ENCODE measurements at places on chromosomes 16 and 17. TPM values are rescaled to one million over a fixed set of nuclear protein-coding genes. Genes with fewer than 3 reads are reported as not detected.

DNA sequence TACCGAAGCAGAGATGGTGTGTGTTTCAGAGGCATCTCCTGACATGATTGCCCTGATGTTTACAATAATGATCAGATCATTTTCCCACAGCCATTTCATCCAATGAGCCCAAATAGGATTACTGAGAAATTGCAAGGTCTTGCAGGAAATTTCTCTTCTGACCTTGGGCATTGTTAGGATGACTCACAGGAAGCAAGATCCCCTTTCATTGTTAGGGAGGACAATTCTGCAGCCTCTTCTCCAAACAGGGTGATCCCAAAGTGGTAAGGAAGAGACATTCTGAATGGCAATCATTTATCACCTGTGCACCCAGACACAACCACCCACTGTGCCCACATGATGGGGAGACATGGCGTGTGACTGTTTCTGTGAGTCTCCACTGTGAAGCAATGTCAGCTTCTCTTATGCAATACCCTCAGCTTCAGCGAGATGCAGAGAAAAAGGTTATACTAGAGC lies 306.7 kb upstream of the XYLT1 start:
- DNase-seq, result no peak

CD300LF gene
- total RNA-seq, result not detected

- no peak for DNase-seq
These were observed 17.4 kb downstream of the MAP2K3 start for GRCh38 chr17:21301593-21302550.

GRCh38 chr17:81253358-81254131 lies 14.4 kb downstream of the NDUFAF8 start:
- DNase-seq, result no peak

KRTAP9-2 gene
- total RNA-seq, result not detected

MAPT gene
- not detected for total RNA-seq

ARRB2 gene
- total RNA-seq, result 9.0 TPM

NPIPB6 gene
- total RNA-seq, result not detected

PIMREG gene
- 94.6 TPM for total RNA-seq

DNA sequence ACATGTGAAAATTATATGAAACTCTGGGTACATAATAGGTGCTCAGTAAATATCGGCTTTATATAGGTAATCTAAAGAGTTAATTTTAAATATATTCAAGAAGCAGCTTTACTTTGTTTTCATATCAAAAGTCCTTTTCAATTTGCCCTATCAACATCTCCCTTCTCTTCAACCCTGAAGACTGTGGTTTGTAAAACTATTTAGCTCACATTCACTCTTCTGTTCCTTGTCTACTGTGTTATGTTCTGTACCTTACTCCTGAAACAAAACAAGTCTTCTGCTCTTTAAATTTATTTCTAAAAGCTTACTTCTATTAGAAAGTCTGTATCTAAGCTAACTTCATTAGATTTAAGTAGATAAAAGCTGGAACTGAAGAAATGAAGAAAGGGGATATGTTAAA lies 301.7 kb upstream of the PMFBP1 start:
- no peak for DNase-seq

DNA sequence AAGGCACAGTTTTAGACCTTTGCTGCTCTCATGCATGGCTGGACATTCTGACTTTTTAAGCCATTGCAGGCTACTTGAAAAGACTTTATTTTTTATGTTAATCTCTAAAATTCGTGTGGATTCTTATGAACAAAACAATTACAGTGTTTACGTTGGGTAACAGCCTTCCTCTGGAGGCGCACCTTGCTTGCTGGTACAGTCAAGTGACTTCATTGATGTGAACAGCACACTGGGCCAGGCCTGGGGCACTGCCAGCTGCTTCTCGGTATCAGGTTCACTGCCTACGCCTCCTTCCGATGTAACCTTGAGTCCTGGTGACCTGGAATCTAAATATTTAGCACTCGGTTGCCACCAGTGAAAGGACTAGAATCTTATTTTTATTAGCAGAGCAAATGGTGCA lies 27.8 kb downstream of the MARCHF10 start:
- no peak for DNase-seq

FBXO31 gene
- 24.3 TPM for total RNA-seq

- no peak for DNase-seq
These were observed 2.2 kb downstream of the SP2 start for GRCh38 chr17:47898241-47898640.

DNA sequence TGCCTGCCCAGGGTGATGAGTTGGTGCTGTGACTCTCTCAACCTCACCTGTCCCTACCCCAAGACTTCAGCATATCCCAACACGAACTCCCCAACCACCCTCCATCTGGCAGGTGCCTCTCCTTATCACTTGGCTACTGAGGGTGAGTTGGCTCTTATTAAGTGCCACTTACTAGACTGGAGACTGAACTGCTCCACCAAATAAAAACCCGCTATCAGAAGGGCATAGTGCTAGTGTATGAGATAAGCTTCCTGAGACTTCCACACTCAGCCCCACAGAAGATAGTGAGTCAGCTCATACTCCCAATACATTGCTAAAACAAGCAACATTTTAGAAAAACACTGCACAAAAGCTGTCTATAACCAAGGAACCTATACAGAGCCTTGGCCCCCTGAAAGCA lies 16.0 kb upstream of the CCL18 start:
- DNase-seq, result no peak

- DNase-seq, result no peak
These were observed 22.4 kb downstream of the PLD6 start for GRCh38 chr17:17183744-17184143.

PLLP gene
- total RNA-seq, result not detected

- no peak for DNase-seq
These were observed 84.0 kb upstream of the NOL11 start for GRCh38 chr17:67633751-67634211.

DNA sequence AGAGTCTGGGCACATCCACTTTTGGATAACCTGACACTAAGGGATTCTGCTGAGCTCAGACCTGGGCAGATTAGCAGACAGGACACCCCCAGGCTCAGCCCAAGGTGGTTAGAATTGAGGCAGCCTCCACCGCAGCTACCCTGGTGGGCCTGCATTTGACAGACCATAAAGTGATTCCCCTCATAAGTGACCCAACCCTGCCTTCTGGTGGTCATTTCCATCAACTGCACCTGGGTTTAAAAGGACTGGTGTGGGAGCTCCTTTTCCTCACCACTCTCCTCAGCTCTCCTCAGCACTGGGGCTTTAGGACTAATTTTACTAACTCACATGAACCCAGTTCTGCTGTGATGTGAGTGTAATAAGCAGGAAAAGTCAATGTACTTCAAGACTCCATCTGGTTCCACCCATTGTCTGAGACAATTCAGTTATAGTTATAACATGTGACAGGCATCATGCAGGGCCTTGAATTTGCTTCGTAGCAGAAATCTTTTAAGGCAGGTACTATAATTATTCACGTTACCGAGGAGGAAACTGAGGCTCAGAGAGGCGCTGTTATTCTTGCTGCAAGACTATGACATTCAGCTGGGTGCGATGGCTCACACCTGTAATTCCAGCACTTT lies 42.5 kb downstream of the MYH3 start:
- DNase-seq, result peak; percentile 67

DNA sequence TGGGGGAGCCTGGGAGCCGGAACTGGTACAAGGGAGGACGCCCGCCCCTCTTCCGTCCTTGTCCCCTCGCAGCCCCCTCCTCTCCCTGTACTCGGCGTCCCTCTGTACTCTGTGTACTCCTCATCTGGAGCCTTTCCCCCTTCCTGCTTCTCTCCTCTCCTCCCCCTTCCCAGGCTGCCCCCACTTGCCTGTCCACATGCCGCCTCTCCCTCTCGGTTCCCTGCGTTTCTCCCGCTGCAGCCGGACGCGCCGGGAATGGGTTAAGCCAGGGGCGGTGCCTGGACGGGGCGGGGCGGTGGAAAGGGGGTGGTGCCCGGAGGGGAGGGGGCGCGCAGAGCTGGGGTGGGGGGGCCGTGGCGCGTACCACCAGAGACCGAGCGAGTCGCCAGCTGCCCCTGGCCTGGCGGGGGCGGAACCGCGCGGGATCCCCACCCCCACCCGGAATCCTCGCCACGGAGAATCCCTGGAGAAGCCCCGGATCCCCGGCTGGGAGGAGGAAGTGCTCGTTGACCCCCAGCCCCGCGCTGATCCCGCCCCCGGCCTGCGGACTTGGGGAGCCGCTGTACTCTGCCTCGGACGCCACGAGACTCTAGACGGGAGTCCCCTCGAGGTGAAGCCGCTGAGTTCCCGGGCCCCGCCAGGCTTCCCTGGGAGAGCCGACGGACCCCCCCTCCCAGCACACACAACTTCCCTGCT lies 22.6 kb downstream of the GJD3 start:
- DNase-seq, result peak; percentile 63

TMEM132E gene
- total RNA-seq, result not detected

DNA sequence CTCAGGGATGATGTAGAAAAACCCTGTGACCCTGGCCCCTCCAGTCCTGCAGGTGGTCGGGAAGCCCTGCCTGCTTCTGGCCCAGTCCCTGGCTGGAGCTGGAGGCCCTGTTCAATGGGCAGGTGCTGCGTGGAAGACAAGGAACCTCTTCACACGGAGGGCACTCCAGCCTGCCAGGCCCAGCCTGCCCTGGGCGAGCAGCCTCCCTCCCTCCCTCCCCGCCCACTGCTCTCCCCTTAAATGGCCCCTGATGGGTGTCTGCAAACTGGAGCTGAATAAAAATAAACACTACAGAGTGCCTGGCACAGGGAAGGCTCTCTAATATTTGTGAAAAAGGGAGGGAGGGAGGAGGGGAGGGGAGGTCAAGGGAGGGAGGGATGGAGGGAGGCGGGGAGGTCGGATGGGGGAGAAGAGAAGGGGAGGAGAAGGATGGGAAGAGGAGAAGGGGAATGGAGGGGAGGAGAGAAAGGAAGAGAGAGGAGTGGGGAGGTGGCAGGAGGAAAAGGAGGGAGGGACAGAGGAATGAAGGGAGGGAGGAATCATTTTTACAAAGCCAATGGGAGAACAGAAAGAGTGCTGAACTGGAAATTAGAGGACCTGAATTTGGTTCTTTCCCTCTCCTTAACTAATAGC lies 222.8 kb upstream of the TNRC6C start:
- DNase-seq, result no peak

TEX19 gene
- 0.06 TPM for total RNA-seq

- no peak for DNase-seq
These were observed 738.8 kb downstream of the WWOX start for GRCh38 chr16:78838276-78838675.

DNA sequence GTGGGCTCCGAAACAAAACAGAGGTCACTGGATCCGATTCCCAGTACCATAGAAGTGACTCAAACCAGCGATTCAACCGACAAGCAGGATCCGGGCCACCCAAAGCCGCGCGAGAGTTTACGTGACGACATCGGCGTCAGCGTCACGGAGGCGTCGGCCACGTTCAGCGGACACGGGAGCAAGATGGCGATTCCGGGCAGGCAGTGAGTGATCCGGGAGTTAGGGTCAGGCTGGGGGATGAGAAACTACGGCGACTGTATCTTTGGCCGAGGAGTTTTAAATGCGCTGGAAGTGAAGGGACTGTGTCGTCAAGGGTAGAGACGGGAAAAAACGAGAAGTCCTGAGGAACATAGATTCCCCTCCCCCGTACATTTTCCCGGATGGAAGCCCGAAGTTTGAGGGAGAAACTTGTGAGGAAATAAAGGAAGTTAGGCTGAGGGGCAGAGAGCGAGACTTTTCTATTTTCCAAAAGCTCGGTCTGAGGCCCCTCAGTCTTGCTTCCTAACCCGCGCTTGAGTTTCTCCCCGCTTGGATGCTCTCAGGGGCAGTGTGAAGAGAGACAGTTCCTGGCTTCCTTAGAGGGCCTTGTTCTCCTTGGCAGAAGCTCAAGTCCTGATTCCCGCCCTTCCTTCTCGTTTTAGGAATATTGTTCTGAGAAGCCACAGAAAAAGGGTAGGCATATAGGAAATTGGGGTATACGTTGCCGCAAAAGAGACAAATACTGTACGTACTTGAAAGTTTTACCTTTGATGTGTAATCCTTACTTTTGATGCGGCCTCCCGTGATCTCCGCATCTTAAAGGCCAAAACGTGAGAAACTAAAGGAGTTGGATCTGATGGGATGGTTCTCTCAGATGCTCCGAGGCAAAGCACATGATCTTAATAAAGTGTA lies at the start of gene NSRP1:
NSRP1 (plus strand) TSS at position 156 of the 891 bp plus-strand sequence; CDS start at position 184, 28 bp downstream.
- peak; percentile 95 for DNase-seq

TBC1D3E gene
- total RNA-seq, result not detected

GRCh38 chr17:14752011-14752410 lies 451.1 kb downstream of the HS3ST3B1 start:
- no peak for DNase-seq

GRCh38 chr16:84924331-84925091 lies 86.8 kb downstream of the ZDHHC7 start:
- peak; percentile 45 for DNase-seq

GRCh38 chr16:23832882-23833281 lies 2.9 kb upstream of the PRKCB start:
- DNase-seq, result no peak

DNA sequence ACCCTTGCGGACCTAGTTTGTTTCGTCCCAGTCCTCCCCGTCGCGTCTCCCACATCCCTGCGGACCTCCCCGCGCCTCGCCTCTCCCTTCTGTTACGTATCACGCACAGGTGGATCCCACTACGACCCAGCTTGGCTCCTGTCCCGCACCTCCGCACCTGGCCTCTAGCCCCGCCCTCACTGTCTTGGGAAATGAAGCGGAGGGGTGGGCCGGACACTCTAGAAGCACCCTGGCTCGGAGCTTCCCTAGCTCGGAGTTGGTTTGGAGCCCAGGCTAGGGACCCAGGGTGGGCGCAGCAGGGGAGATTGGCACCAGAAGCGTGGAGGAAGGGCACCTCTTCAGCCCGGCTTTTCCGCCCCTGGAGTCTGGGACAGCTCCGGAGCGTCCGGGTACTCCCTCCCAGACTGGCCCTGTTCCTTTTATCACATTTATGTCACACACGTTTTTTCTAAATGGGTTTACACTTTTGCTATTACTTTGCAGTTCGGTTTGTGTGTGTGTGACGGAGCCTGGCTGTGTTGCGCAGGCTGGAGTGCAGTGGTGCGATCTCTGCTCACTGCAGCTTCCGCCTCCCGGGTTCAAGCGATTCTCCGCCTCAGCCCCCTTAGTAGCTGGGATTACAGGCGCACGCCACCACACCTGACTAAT lies 1.4 kb upstream of the CEMP1 start:
- DNase-seq, result peak; percentile 25

GDPD1 gene
- total RNA-seq, result not detected

DNA sequence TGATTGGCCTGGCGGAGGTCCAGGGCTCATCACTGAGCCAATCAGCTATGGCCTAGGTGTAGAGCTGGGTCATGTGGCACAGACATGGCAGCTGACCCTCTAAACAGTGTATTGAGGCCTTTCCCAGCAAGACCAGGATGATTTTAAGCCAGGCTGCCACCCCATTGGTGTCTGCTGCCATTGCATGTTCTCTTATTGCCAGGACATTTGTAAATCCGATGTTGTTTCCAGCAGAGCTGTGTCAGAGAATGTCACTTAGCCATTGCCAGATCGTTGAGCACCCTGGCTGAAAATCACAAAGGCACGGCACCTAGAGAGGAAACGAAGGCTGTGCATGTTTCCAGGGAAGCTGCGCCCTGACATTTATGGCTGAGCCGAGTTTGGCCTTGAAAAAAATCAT lies 33.4 kb downstream of the RBFOX1 start:
- DNase-seq, result no peak
